ENCODE measurements at places on chromosomes 3 and 15. TPM values are rescaled to one million over a fixed set of nuclear protein-coding genes. Genes with fewer than 3 reads are reported as not detected.

Gene ACAD11
- 29.8 TPM for total RNA-seq

Gene C3orf49
- not detected for total RNA-seq

Gene FANCD2OS
- not detected for total RNA-seq

Gene PLSCR1
- total RNA-seq = 72.6 TPM

Gene CCRL2
- total RNA-seq = 91.9 TPM

Gene CYP19A1
- 0.31 TPM for total RNA-seq

Gene TF
- not detected for total RNA-seq

Gene THPO
- total RNA-seq = not detected

Gene GMNC
- total RNA-seq = not detected

Gene IREB2
- 68.1 TPM for total RNA-seq

Gene IQCF5
- not detected for total RNA-seq

Gene ACKR4
- 0.31 TPM for total RNA-seq

Gene OSBPL10
- total RNA-seq = 7.6 TPM

Gene SPTSSB
- total RNA-seq = 0.31 TPM

Gene GOLGA8M
- total RNA-seq = 1.2 TPM

Gene FOXB1
- 0.10 TPM for total RNA-seq

Gene TMIE
- 0.31 TPM for total RNA-seq

Gene PPP1R14D
- total RNA-seq = not detected

Gene AMT
- 2.6 TPM for total RNA-seq

Gene XCR1
- 1.0 TPM for total RNA-seq

Gene KCNAB1
- not detected for total RNA-seq

Gene GXYLT2
- 0.21 TPM for total RNA-seq

Gene CDHR4
- not detected for total RNA-seq

Gene CD200R1L
- total RNA-seq = not detected

Gene NRG4
- total RNA-seq = 0.84 TPM

Gene CIB1
- total RNA-seq = 33.2 TPM

Gene PLCH1
- total RNA-seq = 0.94 TPM

Gene EPHB3
- total RNA-seq = 1.6 TPM

Gene MITF
- 2.1 TPM for total RNA-seq

Gene CXCR6
- 5.2 TPM for total RNA-seq

Gene TRAIP
- total RNA-seq = 3.3 TPM

Gene CLDN1
- total RNA-seq = 0.10 TPM

Gene MINAR1
- total RNA-seq = 0.42 TPM

Gene IL16
- 89.8 TPM for total RNA-seq

Gene CYP1A2
- total RNA-seq = not detected

Data from mononuclear cell (primary cell).